ENCODE measurements at places on chromosomes 6 and 20.

DNA sequence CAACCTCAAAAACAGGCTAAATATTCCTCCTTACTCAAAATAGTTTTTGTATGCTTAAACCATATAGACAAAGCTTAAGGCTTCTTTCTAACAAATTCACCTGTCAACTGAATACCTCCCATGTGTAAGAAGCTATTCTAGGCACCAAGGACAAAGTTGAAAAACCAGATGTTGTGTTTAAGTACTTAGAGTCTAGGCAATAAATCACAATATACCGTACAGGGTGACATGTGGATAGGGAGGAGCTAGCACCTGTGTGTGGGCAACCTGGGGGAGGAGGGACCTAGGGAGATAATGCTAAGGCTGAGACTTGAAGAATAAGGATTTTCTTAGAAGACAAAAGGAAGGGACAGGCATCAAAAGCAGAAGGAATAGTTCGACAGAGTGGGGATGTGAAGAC, 123.5 kb downstream of the LMBRD1 start:
- no peak for DNase-seq

DNA sequence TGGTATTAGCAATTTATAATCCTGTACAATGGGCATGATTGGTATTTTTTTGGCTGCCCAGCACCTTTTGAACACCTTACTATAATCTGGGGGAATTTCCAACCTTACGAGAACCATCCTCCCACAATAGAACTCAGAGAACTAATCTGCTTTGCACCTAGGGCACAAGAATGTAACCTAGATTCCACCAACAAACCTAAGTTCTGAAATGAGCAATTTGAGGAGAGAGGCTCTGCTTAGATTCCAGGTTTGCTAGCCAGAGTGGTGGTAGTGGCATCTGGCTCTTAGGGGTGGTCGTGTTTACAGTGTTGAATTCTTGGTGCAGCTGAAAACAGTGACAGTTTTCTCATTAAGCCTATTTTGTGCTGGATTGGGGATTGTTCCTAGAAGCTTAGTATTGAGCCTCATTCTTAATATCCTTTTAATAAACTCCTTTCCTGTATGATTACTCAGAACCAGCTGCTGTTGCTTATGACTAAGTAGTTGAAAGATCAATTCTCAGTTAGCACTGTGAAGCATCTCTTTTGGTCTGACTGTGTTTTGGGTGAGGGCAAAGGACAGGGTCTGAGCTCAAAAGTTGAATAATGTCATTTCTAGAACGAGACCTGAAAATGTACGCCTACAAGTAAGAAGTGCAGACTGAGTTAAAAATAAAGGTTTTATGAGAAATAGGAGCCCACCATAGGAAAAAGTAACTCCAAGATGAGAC, 385.6 kb downstream of the CDKAL1 start:
- DNase-seq, result peak; percentile 16

GRCh38 chr6:122709922-122710512, 69.5 kb upstream of the FABP7 start:
- no peak for DNase-seq

DNA sequence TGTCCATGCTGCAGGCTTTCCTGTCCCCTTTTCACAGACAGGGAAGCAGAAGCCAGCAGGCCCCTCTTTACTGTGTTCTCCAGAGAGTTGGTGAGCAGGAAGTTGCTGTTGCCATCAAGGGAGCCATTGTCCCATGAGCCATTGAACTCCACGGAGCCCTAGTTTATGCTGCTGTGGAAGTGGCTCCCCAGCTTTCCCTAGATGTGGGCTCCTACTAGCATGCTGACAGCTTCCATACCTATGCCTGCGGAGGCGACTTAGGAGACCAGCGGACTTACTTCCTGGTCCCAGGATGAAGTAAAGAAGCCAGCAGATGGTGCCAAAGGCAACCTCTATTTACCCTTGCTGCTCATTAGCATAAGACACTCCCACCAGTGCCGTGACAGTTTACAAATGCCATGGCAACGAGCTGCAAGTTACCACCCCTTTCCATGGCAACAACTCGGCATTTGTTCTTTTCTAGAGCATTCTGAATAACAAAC, 30.8 kb upstream of the FKBP1A start:
- DNase-seq, result peak; percentile 46

DNA sequence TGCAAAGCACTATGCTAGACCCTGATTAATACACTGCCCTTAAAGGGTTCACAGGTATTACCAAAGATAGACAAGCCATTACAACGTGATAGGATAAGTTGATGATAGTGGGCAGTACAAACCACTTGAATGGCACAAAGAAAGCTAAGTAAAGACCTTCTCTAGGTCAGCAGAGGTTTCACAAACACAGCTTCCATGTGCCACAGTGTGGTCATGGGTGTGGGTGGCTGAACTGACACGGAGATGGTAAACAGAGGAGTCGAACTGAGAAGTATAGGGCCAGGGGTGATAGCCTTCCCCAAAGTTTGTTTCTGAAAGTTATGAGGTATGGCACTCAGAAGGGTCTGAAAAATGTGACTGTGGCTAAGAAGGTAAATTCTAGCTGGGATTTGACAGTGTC, 4.3 kb downstream of the ZBTB9 start:
- DNase-seq, result no peak

DNA sequence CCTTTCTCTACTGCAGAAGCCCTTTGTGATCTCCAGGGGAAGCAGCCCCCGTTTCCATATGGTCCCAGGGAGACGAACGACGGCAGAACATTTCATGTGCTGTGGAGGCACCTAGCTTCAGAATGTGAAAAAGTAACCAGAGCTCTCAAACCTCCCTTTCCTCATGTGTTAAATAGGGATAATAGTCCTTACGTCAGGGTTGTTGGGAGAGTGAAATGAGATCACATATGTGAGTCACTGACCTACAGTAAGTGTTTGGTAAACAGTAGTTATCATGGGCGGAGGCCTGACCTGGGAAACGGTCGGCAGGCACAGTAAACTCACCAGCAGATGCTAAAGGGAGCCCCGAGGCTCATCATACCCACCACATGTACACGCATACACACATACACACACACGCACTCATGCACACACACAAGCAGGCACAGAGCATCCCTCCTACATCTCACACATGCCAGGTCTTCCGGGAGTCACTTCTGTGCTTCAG, 89.7 kb downstream of the LY86 start:
- no peak for DNase-seq

DNA sequence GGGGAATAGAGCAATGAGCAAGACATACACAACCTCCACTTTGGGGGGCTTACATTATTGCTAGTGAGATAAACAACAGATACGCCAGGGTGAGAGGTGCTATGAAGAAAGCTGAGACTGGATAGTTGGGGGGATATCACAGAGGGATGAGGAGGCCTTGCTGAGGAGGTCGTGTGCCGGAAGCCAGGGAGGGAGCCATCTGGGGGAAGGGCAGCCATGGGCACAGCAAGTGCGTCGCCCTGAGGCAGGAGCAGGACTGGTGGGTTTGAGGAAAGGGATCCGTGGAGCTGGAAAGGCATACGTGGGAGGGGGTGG, 12.2 kb upstream of the BAK1 start:
- no peak for DNase-seq

- no peak for DNase-seq
Measured at GRCh38 chr20:42886046-42886445, 303.7 kb downstream of the PTPRT start.

DNA sequence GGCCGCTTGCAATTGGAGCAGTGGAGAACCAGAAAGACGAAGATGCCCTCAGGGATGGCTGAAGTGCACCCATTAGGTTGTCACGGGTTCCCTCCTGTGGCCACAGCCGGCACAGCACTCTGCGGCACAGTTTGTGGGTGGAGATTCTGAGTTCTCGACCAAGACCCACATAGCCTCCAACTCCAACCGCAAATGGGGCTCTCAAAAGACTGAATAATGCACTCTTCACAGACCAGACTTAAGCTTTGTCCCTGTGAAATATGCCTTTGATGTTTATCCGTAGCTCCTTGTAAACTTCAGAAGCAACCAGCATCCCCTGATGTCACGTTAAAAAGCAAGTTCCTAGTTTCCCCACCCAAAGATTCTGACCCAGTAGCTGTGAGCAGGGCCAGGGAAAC, 934 bp upstream of the CST9 start:
- DNase-seq, result peak; percentile 62

- DNase-seq, result no peak
Measured at GRCh38 chr20:57714409-57715267, 4.8 kb upstream of the PMEPA1 start.

DNA sequence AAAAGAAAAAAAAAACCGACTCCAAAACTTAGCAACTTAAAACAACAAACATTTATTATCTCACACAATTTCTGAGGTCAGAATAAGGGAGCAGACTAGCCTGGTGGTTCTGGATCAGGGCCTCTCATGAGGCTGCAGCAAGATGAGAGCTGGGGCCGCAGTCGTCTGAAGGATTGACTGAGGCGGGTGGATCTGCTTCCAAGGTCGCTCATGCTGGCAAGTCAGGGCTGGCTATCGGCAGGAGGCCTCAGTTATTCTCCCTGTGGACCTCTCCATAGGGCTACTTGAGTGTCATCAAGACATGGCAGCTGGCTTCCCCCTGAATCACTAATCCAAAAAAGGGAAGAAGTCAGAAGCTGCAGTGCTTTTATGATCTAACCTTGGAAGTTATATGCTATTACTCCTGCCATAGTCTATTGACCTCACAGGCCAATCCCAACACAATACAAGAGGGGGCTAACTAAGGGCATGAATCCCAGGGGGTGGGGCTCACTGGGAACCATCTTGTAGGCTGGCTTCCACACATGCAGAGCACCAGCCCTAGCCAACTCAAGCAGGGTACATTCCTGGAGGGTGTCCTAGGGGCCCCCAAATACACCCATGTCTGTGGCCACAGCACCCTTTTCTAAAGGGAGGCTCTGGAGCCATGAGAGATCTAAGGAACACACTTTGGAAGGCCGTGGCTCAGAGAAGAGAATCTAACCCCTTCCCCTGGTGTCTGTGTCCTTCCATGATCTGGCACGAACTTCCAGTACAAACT, 11.3 kb downstream of the EBF4 start:
- DNase-seq, result no peak

DNA sequence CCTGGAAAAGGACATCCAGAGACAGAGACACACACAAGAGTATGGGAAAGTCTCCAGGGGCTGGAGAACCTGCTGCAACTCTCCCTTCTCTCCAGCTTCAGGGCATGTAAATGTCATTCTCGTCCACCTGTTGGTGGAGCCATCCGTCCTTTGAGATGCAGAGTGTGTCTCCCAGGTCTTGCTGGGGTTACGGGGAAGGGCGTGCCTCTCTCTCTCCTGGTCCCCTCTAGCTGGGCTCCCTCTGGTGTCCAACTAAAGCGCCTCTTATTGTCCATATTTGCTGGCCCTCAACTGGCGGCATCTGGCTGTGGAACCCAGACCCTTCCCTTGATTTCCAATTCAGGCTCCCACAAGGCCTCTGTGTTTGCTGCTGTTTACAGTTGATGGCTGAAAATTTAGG, 244.1 kb downstream of the BMP7 start:
- DNase-seq, result no peak

- DNase-seq, result no peak
Measured at GRCh38 chr6:167846997-167847606, 20.4 kb downstream of the AFDN start.

All from fibroblast of the conjunctiva (primary cell).